ENCODE measurements at places on chromosomes 2 and 18.

GRCh38 chr18:3748086-3748485 is 298.1 kb downstream of the TGIF1 start:
- no peak for DNase-seq

- DNase-seq: no peak
Measured at GRCh38 chr2:26191316-26192159, 18.6 kb downstream of the GAREM2 start.

DNA sequence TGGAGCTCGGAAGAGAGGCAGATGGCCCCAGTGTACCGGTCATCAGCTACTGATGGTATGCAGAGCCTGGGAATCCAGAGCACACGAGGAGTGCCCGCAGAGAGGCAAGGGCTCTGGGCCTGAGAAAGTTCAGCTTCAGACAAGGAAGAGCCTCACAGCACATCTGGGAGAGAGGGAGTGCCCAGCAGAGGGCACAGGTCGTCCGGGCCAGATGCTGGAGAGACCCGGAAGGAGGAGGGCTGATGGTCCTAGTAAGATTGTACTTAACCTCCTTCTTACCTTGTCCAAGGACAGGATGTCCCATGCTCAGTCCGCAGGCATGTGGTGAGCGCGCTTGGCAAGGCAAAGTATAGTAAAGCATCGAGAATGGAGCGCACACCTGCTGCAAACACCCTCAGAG is 24.4 kb upstream of the CHMP1B start:
- no peak for DNase-seq

DNA sequence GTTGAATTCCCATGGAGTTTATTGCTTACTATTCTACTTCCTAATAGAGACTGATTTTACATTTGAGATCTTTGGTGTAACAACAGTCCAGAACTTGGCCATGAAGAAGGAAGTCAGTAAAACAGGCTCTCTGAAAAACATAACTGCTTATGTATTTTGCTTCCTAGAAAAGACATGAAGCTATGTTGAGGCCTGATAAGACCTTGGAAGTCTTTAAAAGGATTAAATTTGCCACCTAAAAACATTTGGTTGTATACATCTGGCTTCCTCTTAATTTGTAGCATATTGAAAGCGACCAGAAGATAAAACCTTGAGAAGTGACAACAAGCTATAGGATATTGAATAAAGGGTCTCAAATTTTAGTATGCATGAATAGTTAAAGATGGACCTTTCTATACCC is 36.4 kb downstream of the PTRHD1 start:
- DNase-seq: no peak

DNA sequence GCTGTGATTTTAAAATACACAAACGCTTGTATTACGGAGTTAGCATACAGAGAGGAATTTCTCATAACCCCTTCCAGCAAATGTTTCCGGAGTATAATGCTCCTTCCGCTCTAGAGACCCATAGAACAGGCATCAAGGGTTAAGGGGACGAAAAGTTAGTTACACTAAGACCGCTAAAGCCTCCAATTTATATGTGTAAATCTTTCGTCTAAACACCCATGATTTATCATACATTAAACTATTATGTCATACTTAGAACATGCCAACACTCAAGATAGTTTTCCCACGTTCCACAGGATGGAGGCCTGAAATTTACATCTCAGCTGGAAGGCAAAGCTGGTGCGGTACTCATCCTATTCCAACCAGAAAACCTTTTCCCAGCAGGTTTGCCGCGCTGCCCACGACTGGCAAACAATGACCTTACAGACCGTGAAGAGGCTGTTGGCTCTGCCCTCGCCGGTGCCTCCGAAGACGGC is 650 bp downstream of the ORMDL1 start:
- no peak for DNase-seq

DNA sequence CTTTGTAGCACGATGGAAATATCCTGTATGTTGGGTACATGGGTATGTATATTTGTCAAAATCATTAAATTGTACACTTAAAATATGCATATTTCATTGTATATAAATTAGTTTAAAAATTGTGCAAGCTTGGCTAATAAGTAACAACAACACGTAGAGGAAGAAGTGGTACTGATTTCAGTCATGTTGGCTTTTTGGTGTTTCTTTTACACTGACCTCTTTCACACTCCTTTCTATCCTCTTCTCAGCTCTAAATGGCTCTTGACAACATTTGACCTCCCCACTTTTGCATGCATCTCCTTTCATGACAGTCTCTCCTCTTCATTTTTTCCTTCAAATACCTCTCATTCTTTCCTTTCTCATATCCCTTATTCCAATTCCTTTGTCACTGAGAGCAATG is 801.4 kb upstream of the ZEB2 start:
- no peak for DNase-seq

Measured in activated CD8-positive, alpha-beta memory T cell treated with anti-CD3 and anti-CD28 coated beads for 4 hours (primary cell).